ENCODE measurements at places on chromosomes 16 and 17.

- no peak for DNase-seq
Measured at GRCh38 chr17:10605221-10605783, 51.8 kb downstream of the MYH3 start.

- no peak for DNase-seq
Measured at GRCh38 chr16:89711601-89712273, 9.0 kb downstream of the VPS9D1 start.

DNA sequence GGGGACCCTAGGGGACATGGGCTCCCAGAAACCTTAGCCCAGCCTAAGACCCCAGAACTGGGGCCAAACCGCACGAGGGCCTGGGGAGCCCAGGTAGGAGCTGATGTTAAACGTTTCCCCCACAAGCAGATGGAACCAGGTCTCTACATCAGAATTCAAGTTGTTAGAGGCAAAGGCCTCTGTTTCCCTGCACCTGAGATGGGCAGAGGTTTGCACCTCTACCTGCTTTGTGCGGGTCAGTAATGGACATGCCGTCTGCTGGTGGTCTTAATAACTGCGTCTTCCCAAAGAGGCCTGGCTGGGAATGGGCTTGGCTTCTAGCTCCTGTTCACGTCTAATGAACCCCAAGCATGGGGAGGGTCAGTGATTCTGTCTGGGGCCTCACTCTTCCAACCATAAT lies 79.1 kb downstream of the NDE1 start:
- no peak for DNase-seq

- DNase-seq, result no peak
Measured at GRCh38 chr16:83023640-83024039, 396.9 kb downstream of the CDH13 start.

DNA sequence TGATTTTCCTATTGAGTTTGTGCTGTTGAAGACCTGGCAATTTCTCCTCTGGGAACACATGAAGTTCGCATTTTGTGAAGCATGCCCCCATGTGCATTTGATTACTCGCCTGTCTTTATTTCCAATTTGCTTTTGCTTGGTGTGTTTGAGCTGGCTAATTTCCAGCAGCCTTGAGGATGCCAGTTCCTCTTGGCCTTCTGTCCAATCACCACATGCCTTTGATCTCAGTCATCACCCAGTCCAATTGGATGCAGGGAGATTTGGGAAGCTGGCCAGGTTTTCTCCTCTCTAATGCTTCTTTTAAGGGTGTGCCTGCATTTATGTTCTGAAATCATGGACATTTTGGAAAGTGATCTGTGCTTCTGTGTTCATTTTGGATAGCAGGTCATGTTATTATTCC lies 3.8 kb upstream of the TMEM100 start:
- no peak for DNase-seq

DNA sequence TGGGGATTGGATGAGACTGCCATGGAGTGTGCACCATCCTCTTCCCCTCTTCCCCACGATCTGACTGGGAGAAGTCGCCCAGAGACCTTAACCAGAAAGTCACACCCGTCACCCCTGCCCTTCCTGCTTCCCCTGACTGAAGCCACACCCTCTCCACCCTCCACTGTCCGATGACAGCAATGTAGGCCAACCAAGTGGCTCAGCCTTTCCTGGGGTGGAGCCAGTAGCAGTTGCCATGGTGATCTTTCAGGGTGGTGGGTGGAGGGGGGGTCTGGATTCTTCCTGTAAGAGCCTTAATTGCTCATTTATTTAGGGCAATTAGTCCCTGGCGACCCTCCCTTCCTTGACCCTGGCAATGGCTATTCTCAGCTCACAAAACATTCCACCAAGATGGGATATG lies 37.5 kb upstream of the PHB1 start:
- no peak for DNase-seq

GRCh38 chr16:64225036-64225435 lies 896.8 kb downstream of the CDH11 start:
- DNase-seq, result no peak

DNA sequence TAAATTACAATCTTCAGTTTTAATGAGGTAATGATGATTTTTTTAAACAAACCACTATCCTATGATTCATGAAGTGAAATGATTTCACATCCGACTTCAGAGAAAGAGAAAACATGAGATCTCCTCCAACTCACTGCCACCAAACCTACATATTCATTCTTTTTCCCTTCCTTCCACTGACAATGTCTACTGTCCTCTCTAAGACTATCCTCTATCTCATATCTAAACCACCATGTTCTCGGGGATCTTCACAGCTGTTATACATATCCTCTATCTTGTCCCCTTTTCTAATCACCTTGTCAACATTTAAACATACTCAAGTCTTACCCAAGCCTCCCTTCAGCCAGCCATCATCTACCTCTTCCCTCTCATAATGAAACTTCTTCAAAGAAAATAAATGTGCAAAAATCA lies 53.5 kb downstream of the SMURF2 start:
- no peak for DNase-seq

DNA sequence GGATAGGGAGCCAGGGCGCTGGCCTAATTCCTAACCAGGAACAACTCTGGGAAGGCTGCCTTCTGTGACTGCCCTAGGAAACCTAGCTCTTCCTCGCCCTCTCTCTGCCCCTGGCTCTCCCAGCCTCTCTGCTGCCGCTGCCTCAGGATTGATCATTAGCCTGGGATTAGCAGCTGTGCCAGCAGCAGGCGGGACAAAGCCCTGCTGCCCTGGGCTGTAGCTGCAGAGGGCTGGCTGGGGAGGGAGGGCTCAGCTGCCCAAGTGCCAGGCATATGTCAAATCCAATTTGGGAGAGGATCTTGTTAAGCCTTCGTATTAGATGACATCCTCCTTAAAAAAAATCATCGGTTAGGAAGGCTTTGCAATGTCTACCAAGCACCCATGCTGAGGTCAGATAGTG lies 144.8 kb upstream of the CCL2 start:
- DNase-seq, result no peak

DNA sequence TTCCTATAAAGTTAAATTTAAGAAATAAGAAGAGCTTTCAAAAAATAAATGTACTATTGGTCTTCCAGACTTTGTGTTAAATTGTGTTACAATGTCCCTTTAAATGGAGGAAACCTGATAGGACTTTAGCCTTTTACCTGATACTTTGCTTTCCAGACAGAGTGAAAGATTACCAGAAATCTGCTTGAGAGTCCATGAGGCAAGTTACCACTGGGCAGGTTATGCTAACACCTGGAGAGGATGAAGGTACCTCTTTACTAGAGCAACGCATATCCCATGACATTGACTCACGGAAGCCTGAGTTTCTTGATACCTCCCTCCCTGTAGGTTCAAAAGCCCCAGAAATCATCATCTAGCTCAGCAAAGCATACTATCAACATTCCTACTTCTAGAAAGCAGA lies 143.9 kb upstream of the C17orf78 start:
- no peak for DNase-seq

GRCh38 chr17:9513266-9513665 lies 62.4 kb downstream of the STX8 start:
- no peak for DNase-seq

DNA sequence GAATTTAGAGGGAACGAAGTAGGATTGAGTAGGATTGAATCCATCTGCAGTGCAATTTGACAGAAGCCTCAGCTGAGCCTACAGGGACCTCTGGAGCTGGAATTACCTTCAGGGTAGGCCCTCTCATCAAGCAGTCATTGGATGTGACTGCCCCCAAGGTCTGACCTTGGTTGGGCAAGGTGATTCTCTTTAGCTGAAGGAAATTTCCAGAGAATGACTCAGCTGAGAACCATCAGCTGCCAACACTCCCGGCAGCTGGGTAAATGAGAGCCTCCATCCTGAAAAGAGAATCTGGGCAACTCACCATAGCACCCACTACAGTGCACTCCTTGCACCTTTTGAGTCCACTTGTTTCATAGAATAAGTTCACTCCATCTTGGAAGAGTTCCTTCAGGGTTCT lies 113.5 kb upstream of the MED13 start:
- no peak for DNase-seq

DNA sequence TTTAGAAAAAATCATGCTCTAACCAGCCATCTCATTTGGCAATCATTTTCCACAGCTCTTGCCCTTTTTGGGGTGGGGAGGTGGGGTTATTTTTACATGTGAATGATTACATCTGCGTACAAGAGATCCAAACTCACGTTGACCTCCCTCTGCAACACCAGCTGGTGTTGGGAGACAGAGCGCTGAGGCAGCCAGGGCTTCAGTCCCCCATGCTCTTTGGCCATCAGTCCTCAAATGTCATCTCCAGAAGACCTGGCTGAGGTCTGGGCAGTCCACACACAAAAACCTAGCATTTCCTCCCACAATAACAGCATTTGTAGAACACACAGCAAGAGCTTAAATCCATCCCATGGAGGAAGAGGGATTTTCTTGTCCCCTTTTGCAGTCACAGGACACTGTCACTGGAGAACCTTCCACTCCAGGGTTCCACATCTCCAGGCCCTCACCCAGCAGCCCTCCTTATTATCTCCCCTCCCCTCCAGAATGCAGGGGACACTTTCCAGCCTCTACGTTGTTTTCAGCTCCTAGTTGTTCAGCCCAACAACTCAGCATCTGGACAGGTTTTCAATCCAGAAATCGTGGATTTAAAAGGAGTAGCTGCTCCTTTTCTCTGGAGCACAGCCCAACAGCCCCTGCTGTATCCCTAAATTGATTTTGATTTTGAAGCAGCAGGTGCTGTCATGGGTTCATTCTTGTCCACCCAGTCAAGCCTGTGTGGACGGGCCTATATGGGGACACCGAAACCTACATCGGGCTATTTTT lies 21.1 kb downstream of the MEOX1 start:
- DNase-seq, result no peak

DNA sequence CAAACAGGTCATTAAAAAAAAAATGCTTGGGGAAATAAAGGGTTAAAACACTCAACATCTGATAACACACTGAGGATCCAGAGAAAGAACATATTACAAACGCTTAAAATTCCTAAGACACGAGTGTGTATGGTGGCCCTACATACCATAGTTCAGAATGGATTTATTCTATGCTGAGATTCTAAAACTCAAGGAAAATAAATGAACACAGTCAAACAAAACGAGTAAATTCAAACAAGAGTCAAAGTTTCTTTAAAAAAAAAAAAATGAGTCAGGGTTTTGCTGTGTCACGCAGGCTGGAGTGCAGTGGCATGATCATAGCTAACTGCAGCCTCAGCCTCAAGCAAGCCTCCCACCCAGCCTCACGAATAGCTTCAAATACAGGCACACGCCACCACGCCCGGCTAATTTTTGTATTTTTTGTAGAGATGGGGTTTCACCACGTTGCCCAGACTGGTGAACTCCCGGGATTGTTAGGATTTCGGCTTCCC lies 17.4 kb downstream of the CRK start:
- no peak for DNase-seq

GRCh38 chr17:79830763-79831264 lies 8.4 kb downstream of the CBX4 start:
- no peak for DNase-seq

GRCh38 chr16:49883076-49884014 lies 27.4 kb upstream of the ZNF423 start:
- DNase-seq, result no peak

GRCh38 chr17:77382966-77383612 lies 242.3 kb downstream of the SEC14L1 start:
- no peak for DNase-seq

DNA sequence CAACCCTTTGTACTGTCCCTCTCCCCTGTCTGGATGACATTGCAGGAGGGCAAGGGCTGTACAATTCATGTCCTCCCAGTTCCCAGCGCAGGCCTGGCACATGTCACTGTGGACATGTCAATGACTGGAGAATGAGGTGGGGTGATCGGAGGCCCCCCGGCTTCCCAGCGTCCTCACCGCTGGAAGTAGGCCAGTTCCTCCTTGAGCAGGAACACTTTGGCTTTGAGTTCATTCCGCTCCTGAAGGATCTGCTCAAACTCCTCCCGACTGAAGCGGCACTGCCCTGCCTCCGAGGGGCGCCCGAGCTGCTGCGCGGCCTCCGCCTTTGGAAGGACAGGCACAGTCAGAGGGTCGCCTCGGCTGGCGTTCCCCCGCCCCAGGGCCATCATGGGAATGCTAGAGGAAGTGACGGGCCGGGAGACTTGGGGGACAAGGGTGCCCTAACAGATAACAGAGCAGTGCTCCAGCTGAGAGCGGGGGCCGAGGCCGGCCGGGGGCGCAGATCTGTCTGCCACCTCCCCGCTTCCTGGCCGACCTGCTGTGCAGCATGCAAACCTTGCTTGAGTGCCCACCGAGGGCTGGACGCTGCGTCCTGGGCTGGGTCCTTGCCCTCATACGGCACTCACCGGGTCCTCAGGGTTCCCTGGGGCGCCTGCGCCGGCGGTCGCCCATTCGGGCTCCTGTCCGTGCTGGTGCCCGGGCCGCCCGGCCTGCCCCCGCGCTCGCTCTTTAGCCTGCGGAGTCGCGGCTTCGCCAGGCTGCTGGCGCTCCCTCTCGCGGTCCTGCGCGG lies 1.3 kb downstream of the RILP start:
- DNase-seq, result no peak

DNA sequence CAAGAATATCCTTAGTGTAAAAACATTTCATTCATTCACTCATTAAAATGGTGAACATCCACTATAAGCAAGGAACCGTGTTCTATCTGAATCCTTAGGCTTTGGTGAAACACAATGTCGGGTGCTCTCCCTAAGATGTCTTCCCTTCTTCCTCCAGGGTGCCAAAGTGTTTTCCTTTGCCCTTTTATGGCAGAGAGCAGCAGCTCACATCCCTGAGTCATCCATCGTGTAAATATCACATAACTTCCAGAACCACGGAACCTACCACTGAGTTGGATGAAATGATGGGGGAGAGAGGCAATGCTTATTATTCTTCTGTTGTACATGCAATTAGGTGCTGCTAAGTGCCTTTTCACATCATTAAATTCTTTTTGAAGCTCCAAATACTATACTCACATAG lies 50.2 kb downstream of the DNAH3 start:
- no peak for DNase-seq

GRCh38 chr16:24858219-24859041 lies 12.7 kb downstream of the SLC5A11 start:
- no peak for DNase-seq

GRCh38 chr17:42285346-42286050 lies 2.8 kb upstream of the STAT5A start:
- no peak for DNase-seq

GRCh38 chr17:83085103-83085502 lies 5.7 kb downstream of the METRNL start:
- DNase-seq, result no peak

- no peak for DNase-seq
Measured at GRCh38 chr17:9324864-9325263, 250.8 kb downstream of the STX8 start.

All from cortex of kidney (tissue), 1 donor.